ENCODE measurements at places on chromosomes 5 and 9.

DNA sequence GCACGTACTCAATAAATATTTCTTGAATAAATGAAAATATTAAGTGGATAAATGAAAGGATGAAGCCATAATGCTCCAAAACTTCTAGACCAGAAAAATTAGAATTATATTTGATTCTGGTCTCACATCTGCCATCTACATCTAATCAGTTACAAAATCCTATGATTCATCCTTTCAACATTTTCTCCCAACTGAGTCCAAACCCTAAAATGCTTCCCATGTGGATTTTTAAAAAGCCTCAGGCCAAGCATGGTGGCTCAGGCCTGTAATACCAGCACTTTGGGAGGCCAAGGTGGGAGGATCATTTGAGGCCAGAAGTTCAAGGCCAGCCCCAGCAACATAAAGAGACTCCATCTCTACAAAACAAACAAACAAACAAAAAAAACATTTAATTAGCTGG is 31.6 kb upstream of the FST start:
- no peak for DNase-seq

- no peak for DNase-seq
Observed at GRCh38 chr5:16740811-16741392, 124.1 kb upstream of the RETREG1 start.

DNA sequence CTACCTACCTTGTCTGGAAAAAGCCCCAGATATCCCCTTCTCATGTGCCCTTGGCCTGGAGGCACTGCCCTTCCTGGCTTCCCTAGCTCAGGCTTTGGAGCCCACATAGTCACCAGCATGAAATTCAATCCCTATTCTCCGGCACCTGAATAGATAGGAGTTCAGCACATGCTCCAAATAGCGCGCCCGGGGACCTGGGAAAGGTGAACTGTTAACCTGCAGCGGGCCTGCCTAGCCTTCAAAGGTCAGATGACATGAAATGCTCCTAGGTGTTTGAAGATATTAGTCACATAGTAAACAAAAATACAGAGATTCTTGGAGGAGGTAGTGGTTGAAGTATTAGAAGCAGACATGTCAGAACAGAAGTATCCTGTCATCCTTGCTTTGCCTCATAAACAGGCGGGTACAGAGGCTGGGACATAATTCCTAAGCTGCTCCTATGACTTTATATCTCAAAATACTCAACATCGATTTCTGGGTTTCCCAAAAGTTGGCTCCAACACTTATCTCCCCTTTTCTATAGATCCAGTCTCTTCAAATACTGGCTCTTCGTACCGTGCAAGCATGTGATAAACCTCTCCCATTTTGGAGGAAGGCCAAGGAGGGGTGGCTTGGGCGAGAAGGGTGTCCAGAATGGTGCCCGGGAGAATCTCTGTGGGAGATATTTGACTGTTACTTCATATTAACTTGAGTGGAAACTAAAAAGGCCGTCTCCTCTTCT is 88.0 kb upstream of the ANKH start:
- no peak for DNase-seq

DNA sequence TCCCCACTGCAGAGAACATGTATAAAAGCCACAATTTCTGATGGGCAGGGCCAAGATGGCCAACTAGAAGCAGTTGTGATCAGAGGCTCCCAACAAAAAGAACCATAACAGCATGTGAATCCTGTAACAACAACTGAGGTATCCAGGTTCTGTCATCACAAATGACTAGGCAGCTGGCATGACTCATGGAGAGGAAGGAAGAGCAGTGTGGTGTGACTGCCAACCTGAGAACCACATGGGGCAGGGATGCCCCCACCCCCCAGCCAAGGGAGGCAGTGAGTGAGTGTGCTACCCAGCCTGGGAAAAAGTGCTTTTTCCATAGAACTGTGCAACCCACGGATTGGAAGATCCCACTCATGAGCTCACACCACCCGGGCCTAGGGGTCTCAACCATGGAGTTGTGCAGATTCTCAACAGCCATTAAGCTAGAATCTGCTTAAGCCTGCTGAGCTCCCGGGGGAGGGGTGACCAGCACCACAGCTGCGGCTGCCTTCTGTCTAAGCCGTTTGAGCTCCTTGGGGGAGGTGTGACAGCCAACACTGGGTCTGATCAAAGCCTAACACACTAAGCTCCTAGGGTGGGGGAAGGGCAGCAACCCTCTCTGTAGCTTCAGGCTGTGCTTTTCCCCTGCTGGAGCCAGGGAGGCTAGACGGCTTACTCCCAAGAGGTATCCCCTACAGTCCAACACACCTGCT is 80.1 kb upstream of the DMAC1 start:
- DNase-seq: no peak

- no peak for DNase-seq
Observed at GRCh38 chr5:2675548-2675947, 75.9 kb downstream of the IRX2 start.

DNA sequence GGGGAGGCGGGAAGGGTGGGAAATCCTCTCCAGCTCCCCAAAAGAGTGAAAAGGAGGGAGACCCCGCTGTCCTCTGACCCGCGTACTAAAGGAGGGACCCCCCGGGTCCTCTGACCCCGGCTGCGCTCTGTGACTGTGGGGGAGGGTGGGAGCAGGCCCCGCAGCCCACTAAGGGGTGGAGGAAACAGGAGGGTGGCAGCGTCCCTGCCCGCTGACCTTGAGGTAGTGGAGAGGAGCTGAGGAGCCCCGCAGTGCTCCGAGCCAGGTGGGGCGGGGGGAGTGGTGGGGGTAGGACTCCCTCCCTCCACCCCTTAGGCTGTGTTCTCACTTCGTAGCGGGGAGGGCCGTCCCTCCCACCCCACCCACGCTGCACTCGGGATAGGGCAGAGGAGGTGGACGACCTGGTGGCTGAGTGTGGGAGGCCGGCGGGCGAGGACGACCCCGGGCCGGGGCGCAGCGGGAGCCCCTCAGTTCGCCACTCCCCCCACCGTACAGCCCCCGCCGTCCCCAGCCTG is 449 bp upstream of the ADCY2 start:
- no peak for DNase-seq

DNA sequence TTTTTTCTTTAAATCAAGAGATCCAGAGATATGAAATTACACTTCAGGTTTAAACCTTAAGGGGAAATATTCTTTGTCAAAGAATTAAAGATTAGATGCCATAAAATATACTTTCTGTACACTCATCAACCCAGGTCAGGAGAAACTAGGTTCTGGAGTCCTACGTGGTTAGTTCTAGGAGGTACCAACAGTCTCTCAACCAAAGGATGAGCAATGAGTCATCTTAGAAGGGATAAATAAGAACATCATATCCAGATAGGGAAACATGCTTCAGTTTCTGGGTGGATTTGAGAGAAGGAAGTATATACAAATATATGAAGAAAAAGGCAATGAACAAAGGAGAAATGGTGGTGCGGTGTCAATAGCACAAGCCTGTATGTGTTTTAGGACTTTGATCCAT is 98.2 kb downstream of the CSNK1G3 start:
- DNase-seq: no peak

Data from effector CD4-positive, alpha-beta T cell (primary cell).